ENCODE measurements at places on chromosomes 7 and 10.

DNA sequence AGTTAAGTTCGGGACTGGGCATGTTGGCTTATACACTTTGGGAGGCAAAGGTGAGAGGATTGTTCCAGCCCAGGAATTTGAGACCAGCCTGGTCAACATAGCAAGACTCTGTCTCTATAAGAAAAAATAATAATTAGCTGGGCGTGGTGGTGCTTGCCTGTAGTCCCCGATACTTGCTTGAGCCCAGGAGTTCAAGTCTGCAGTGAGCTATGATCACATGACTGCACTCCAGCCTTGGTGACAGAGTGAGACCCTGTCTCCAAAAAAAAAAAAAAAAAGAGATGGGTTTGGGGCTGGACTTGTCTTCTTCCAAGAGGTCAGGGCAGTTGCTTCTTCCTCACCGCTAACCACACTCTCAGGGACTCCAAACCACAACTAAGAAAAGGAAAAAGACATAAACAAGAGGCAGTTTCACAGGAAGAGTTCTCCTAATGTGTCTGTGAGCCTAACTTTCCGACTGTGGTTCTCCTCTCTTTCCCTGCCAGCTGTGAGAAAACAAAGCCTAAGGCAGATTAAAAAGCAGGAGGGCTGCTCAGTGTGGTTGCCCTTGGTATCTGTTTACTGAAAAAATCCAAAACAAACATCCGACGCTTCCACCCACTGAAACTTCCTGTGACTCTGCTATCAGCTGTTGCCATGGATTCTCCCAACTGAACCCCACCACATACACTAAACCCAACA lies 2.4 kb upstream of the SERPINE1 start:
- peak; percentile 92 for DNase-seq

DNA sequence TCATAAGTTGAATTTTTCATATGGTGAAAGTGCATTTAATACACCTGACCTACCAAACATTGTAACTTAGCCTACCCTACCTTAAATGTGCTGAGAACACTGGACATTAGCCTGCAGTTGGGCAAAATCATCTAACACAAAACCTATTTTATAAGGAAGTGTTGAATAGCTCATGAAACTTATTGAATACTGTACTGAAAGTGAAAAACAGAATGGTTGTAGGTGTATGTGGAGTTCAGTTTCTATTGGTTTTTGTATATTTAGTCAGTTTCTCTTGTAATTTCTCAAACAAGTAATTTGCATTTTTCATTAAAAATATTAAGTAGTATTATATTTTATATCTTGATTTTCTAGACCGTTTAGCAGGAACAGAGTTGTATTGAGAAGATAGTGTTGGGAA lies 15.3 kb downstream of the CCDC7 start:
- DNase-seq: no peak

- no peak for DNase-seq
These were observed 103.4 kb downstream of the TRRAP start for GRCh38 chr7:98981701-98982100.

DNA sequence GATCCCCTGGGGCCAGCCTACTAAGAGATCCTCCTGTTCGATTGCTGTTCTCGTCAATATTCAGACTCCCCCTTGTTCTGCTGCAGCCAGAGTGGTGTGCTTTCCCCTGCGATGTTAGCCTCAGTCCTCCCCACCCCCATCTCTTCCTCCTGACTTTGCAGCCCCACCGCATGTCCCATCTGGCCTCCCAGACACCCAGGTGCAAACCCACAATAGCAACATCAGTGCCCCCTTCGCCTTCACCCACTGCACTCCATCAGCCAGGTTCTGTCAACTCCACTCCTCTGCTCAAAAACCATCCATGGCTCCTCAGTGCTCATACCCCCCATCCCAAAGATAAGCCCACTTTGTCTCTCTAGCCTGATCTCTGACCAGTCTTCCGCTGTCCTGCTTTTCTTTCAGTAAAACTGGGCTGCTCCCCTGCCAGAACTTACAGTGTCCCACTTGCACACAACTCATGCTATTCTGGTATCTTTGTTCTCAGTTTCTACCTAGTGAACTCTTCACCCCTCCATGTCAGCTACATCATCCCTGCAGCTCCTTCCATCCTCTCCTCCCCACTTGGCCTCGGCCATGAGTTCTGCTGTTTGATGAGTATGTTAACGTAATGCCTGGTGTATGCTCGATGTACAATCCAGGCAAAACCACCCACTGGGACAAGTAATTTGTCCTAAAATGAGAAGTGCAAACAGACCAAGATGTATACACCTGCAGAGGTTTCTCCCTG lies 26.6 kb downstream of the COL13A1 start:
- no peak for DNase-seq

DNA sequence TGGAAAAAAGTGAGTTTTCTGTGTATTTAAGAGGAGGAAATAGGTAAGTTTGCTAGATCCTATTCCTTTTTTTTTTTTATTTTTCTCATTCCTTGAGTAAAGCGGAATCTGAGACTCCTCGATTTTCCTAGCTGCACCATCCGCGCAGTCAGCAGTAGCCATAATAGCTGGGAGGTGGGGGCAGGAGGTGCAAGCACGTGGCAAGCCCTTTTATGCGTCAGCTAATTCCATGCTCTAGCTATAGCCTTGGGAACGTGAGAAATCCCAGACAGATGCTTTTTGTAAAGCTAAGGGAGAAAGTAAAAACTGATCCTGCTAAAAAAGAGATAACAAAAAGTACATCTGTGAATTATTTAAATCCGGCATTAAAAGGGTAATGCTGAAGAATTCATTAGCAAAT lies 33.2 kb upstream of the TPK1 start:
- DNase-seq: no peak

DNA sequence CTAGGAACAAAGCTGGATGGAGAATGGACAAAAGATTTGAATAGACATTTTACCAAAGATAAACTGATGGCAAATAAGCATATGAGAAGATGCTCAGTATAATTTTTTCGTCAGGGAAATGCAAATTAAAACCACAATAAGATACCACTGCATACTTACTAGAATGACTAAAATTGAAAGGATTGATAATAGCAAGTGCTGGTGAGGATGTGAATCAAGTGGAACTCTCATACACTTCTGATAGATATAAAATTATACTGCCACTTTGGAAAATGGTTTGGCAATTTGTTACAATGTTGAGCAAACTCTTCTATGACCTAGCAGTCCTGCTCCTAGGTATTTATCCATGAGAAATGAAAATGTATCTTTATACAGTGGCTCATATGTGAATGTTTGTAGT lies 83.3 kb downstream of the EXOC6 start:
- no peak for DNase-seq

DNA sequence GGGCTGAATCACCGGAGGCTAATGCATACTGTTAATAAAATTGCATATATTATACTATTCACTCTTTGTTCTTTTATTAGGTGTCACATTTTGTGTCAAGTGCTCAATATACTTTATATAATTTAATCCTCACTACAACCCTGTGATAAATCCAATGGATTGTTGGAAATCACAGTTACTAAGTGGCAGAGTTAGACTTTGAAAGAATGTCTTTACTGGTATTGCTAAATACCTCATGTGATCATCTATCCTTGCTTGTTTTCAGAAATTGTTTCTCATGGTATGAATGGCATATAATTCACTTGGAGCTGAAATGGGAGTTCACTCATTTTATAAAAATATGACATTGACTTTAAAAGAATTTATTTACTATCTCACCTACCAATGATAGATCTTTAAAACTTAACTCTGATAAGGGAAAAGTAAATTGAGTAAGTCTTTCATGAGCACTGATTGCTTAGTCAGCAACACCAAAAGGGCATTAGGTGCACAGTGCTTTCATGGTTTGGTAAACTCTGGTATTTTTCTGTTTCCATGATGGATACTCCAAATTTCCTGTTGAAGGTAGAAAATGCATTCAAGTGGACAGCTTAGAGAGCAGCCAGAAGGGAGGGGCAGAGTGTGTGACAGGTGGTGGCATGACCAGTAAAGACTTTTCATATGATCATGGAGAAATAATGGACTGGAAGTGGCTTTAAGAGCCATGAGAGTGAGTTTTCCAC lies 22.6 kb downstream of the ENKUR start:
- DNase-seq: peak; percentile 27

DNA sequence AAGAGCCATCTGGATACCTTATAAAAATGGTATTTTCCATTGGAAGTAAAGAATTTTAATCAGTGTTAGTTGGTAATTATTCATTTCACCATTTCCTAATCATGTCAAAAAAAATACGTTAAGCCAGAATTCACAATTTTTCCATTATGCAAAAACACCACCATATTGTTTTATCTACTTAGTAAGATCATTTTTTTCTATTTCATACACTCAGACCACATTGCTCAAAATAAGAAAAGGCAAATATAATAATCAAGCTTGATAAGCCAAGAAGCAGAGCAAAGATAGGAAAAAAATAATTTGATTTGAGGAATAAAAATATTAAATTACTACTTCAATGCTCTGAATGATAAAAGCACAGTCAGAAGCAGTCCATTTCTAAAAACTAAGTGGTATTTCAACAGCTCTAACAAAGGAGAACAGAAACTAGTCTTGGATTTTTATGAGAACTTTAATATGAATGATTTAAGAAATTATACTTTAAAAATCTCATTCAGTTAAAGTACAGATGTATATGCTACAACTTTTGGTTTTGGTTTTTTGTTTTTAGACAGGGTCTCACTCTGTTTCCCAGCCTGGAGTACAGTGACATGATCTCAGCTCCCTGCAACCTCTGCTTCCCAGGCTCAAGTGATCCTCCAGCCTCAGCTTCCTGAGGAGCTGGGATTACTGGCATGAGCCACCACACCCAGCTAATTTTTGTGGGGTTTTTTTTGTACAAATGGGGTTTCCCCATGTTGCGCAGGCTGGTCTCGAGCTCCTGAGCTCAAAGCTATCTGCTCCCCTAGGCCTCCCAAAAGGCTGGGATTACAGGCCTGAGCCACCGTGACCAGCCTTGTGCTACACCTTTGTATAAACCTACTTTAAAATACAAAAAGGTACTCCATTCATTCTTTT lies 46.6 kb downstream of the LRRN3 start:
- DNase-seq: no peak

DNA sequence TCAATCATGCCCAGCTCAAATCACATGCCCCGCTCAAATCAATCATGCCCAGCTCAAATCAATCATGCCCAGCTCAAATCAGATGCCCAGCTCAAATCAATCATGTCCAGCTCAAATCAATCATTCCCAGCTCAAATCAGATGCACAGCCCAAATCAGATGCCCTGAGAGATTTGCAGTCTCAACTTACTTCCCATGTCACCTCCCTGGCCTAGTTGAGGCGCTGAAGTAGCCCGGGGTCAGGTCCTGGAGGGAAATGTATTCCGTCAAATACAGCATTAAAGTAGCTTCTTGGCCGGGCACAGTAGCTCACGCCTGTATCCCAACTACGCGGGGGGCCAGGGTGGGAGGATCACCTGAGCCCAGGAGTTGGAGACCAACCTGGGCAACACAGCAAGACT lies 15.7 kb upstream of the PRKAR1B start:
- DNase-seq: no peak

- no peak for DNase-seq
These were observed 16.6 kb upstream of the ADRB1 start for GRCh38 chr10:114027041-114027394.

DNA sequence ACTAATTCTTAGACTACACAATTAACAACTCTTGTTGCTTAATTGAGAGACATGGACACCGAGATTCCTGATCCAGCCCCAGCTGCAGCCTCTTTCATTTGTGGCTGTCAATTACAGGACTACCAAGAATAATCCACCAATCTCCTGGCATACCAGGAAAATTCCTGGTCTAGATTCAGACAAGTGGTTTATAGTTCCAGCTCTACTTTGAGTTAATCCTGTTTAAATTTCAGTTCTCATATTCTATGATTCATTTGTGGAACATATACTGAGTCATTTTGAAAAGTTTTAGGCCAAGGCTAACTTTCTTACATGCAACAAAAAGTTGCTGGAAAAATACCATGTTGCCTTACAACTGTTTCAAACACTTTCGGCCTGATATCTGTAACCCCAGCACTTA lies 253.5 kb downstream of the MAGI2 start:
- no peak for DNase-seq

- no peak for DNase-seq
These were observed 162.6 kb downstream of the KLF6 start for GRCh38 chr10:3622427-3622826.

- DNase-seq: no peak
These were observed 586 bp upstream of the ANKRD26 start for GRCh38 chr10:27100813-27101347.

DNA sequence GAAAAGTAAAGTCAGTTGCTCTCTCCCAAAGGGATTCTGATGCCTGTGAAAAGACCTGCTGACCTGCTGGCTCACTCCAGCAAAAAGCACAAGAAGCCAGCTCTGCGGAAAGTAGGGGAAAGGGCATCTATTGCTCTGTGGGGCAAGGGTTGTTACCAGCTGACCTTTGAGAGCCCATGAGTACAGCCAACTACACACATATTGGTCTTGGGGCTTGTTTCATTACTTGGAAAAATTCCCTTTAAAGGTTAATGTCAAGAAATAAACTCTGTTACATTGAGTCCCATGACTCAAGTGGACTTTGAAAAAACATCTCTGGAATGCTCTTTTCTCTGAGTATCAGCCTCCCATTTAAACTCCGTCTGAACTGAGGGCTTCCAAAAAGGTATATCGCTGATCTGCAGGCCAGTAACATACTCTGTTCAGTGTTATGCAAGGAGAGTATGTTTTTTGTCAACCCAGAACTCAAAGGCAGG lies 53.2 kb downstream of the PANK1 start:
- no peak for DNase-seq

GRCh38 chr7:106840342-106840741 lies 24.7 kb upstream of the PIK3CG start:
- DNase-seq: peak; percentile 78

DNA sequence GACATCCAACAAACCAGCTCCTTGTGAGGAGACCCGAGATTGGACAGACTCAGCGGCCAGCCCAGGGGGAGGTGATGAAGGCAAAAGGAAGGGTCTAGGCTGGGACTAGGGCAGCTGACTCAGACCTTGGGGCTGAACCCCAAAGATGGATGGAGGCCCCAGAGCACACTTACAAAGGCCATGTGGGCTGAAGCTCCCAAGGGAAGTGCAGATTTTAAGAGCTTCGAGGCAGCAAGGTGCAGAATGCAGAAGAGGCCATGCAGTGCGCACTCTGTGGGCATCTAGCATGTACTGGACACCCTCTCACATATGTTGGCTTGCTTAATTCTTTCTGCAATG lies 11.8 kb downstream of the WDFY4 start:
- DNase-seq: no peak

DNA sequence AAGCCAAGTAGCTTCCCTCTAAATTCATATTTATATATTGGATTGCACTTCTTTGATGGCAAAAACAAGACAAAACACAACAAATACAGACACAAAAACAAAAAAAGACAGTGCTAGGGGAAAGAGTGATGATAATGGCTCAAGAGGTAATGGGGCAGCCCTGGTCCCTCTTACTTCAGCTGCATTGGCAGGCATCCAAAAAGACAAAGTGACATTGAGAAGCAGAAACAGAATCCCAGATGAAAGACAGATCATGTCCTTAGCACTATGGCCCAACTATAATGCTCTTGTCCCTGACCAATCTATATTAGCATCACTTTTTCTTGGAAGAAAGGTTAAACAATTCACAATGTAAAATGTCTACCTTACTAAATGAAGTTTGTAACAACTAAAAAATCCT lies 76.2 kb downstream of the GPR85 start:
- DNase-seq: no peak

Measured in RCC 7860 (cell line).